ENCODE measurements at places on chromosomes 1 and 21.

GRCh38 chr1:157201767-157202166 is 63.6 kb upstream of the ETV3 start:
- no peak for DNase-seq

GRCh38 chr1:216812966-216813365 is 89.7 kb upstream of the ESRRG start:
- no peak for DNase-seq

- no peak for DNase-seq
Observed at GRCh38 chr1:15417059-15417934, 7.6 kb downstream of the EFHD2 start.

DNA sequence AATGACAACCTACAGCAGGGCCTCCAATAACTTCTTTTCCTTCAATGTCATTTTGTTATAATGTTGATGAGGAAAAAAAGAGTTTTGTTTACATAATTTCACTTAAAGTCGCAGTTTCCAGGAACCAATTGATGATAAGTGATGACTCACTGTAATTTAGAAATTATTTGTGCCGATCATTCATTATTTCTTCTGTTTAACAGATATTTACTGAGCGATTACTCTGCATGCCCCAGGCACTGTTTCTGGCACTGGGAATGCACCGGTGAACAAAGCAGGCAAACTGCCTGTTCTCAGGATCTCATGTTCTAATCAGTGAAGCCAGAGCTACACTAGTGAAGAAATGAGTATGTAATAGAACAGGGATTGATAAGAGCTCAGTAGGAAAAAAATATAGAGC is 403.4 kb downstream of the NTNG1 start:
- DNase-seq, result no peak

- DNase-seq, result no peak
Observed at GRCh38 chr1:22247527-22248245, 104.8 kb upstream of the WNT4 start.

- no peak for DNase-seq
Observed at GRCh38 chr1:236716160-236716559, 29.9 kb downstream of the ACTN2 start.
